ENCODE measurements at places on chromosomes 5 and 9.

DNA sequence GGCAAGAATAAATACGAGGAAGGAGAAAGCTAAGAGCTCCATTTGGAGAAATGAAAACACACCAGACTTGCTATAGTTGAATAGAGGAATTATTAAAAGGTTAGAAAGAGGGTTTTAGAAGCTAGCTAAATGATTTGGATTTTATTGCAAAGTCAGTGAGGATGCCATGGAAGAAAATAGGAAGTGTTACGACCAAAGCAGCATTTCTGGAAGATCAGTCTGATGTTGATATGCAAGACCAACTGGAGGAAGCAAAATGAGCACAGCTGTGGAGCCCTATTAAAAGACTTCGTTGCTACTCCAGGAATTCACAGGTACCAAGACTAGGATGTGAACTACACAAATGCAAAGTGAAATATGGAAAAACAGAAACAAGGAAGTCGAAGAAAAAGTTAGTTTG lies 2.1 kb downstream of the DHX29 start:
- DNase-seq, result no peak

GRCh38 chr9:94872891-94873511 lies 146.5 kb downstream of the AOPEP start:
- no peak for DNase-seq

GRCh38 chr9:97904725-97905124 lies 17.6 kb downstream of the TRMO start:
- DNase-seq, result no peak

GRCh38 chr9:135622415-135623020 lies 16.8 kb downstream of the GLT6D1 start:
- DNase-seq, result no peak

DNA sequence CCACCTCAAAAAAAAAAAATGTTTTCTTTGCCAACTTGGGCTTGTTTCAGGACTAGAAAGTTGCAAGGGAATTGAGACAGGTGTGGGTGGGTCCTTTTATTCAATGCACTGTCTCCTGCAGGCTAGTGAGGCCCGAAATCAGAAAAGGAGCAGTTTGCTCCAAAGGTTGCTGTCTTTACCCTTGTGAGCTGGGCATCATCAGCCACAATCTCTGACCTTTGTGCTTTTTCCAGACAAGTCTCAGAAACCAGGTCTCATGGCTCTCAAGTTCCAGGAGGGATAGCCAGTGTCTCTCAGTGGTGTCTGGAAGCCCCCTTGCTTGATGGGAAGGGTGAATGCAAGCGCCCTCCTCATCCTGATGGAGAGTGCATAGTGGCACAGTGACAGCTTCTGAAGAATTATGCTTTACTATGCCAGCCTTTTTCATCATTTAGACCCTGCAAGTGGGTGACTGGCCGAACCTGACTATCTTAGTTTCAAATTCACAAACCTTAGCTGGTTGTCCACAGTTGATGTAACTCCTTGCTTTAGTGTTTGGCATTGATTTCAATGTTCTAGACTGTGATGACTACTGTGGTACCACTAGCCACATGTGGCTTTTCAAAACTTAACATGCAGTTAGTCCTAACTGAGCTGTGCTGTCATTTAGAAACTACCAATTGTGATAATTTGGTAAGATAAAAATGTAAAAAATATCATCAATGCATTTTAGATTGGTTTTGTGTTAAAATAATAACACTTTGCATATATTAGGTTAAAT lies 468.6 kb downstream of the GADD45G start:
- DNase-seq, result no peak

DNA sequence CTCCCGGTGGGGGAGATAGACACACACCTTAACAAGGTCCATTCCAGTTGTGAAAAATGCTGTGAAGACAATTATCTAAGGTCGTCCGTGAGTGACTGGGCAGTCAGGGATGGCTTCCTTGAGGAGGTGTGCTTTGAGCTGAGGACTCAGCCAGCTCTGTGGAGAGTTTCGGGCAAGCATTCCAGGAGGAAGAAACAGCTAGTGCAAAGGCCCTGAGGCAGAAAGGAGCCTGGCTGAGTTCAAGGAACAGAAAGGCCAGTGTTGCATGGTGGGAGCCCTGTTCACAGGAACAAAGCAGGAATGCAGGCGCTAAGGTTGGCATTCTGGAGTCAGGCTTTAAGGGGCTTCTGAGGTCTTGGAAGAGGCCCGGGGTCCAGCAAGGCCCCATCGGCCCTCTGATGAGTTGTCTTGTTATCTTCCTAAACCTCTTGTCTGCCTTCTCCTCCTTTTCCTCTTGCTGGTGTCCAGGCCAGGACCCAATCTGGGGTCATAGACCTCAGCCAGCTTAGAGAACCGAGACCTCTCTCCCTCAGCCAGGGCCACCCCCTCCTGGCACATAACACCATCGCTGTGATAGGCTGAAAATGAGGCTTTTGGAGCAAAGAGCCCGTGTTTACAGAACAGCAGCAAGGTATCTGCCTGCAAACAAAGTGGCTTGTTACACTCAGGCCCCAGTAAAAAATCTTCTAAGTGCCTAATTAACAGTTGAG lies 270.2 kb upstream of the MVB12B start:
- peak; percentile 20 for DNase-seq

- DNase-seq, result no peak
Measured at GRCh38 chr5:38119836-38120235, 138.5 kb upstream of the EGFLAM start.

DNA sequence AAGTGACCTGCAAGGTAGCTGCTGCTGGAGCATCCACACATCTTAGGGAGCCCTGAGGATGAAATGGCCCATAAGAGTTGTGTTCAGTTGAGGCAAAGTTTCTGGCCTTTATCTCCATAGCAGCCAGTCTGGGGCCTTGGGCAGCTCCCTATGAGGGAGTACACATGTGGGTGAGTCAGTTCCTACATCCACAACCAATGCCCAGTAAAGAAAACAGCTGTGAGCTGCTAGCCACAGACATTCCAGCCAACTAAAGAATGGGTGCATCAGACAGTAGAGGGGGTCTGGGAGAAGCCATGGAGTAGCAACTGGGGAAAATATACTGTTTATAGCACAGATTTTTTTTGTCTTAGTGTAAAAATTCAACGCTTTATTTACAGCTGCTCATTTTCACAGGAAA lies 720.7 kb downstream of the TLE1 start:
- no peak for DNase-seq

- no peak for DNase-seq
Measured at GRCh38 chr9:130688072-130688471, 5.5 kb upstream of the EXOSC2 start.

- DNase-seq, result no peak
Measured at GRCh38 chr5:65981548-65981947, 55.2 kb downstream of the ERBIN start.

DNA sequence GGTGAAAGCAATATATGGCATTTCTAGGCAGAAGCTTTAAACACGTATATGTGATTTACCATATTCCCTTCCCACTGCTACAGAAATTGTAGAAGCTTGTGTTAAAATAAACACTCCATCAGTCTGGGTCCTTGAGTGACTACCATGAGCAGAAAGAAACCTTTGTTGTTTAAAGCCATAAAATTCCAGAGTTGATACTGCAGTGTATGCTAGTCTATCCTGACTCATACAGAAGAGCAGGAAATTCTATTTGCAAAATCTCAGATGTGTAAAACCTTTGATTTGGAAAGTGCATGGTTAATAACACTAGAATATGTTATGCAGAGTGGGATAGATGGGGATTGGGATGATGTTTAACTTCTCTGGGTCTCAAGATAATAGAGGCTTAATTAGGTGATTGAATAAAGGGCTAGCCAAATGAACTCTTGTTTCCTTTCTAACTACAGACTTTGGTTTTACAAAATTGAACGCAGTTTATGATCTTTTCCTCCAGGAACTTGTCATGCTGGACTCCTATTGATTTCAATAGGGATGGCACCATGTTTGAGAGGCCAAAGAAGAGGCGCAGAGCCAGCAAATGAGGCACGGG lies 282.7 kb upstream of the VLDLR start:
- DNase-seq, result no peak

DNA sequence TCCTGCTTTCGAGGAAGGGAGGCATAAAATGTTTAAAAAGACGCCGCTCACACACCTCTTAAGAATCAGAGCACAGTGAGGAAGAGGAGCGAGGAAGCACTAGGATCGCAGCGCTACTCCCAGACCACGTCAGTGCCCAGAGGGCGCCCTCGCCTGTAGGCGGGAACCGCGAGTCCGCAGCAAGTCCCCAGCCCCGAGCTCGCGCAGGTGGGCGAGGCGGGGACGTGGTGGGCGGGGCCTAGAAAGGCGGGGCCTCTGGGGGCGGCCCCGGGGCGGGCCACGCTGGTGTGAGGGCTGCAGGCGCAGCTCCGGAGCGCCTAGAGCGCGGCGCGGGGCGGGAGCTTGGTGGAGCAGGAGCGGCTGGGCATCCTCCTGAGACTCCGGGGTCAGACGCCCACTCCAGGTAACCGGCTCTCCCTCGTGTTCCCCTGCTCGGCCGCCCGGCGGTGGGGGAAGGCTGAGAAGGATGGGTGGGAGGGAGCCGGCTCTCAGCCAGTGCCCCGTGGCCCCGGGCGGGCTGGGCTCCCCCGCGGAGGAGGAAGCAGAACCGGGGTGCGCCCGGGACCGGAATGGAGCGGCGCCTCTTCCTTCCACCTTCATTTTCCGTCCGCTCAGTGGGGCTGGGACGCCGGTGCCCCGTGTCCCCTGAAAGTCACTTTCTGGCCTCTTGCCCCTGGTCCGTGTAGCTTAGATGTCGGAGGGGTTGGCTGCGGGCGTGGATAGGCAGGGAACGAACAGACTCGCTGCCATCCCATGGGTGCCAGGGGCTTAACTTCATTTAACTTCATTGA lies at the start of gene GCNT1:
TSS of gene GCNT1 (plus strand) at position 280 of the 791 bp plus-strand sequence. CDS start 43,200 bp downstream, outside the sequence.
- DNase-seq, result peak; percentile 51

DNA sequence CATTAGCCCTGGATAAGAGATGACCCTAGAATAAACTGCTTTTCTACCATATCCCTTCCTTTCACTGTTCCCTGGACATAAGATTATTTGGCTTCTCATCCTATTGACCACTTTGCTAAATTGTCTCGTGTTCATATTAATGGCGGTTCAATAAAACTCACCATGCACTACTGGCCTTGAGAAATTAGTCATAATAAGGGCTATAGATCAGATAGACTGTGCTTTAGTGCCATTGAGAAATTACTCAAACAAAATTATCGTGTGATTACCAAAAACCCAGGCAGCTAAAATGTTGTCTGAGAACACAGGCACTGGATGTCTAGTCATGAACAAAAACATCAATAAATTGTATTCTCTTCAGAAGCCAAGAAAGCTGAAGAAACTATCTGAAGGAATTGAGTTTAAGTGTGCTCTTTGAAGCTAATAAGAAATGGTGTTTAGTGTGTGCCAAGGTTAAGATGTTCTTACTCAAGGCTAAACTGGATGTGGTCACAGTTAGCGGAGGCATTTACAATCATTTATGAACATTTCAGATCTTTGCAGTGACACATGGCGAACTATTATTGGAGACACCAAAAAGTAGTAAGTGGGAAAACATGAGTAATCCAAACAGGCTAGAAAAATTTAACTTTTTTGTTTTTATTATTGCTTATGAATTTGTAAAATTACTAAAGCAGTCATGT lies 460.4 kb upstream of the RORB start:
- no peak for DNase-seq

DNA sequence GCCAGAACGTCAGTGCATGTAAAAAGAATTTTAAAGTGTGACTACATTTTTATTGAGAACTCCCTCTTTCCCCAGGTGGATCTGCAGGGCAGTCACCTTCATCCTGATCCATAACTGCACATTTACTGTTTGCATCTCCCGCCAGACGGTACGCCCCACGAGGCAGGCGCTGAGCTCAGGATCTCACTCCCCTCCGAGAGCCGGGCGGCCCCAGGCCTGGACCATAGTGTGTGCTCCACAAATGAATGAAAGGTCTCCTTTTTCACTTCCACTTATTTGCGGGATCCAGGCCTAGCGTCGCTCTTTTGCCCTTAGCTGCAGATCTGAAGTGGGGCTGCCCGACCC lies 378 bp downstream of the DROSHA start:
- DNase-seq, result no peak

GRCh38 chr9:22141908-22142307 lies 132.8 kb upstream of the CDKN2B start:
- no peak for DNase-seq

DNA sequence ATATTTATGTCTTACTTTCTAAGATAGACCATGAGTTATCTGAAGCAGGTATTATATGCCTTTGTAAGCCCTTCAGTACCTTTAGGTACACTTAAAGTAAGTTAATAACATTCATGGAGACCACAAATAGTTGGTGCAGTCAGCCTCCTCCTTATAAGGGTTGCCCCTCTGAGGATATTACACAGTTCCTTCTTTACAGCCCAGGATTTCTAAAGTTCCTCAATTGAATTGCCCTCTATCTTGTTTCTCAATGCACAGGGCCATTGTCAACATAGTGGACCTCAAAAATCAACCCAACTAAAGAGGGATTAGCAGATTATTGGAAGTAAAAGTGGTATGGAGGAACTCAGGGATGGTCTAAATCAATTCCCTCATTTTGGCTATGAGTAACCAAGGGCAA lies 50.3 kb downstream of the HMHB1 start:
- no peak for DNase-seq

GRCh38 chr5:18159331-18159730 lies 525.1 kb downstream of the TAF11L14 start:
- no peak for DNase-seq

DNA sequence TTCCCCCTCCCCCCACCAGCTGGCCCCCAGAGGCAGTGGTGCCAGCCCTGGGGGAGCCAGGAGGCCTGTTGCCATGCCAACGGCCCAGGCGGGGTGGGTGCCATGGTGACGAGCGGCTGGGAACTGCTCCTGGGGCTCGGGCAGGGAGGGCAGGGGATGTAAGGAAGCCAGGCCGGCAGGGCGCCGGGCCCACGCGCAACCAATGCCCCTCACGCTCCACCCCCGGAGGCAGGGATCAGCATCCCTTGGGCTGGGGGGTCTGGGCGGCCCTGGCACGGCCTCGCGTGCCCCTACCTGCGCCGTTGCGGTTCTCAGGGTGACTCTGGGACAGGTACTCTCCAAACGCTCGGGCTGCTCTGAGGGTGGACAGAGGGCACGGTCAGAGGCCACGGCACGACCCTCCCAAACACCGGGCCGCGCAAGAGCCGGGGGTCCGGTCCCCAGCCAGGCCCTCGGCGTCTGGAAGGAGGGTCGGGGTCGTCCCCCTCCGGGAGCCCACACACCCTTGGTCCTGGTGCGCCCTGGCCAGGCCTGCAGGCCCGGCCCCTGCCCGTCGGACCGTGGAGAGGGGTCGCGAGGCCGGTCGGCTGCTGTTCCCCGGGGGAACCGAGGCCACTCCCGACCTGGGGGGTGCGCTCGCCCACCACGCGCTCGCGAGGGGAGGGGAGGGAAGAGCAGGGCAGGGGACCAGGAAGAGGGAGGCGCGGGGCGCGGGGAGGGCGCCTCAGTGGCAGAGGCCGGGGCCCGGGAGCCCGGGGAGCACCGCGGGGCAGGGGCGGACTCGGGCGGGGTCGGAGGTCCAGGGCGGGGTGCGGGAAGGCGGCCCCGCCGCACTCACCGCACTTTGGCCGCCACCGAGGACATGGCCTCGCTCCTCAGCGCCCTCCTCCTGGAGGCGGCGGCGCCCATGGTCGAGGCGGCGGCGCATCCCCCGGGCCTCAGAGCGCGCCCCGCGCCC lies 661 bp downstream of the NSMF start:
- DNase-seq, result no peak

DNA sequence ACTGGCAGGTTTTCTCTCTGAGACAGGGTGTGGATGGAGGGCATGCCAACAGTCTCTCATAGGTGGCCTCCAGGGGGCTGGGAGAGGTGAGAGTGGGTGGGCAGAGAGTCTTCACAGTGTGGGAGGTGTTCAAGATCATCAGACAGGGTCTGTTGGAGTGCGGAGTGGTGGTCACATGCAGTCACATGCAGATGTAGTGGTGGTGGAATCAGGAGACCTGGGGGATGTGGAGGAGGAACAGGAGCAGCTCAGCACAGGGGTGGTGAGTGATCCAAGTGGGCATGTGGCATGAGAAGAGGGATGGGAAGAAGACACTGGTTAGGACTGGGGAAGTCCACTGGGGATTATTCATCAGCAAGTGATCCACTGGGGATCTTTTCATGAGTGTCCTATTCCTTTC lies 5.8 kb downstream of the GM2A start:
- DNase-seq, result no peak
